Hypothalamus (tissue), 51 donors: ENCODE measurements at places on chromosomes 11 and 22.

DNA sequence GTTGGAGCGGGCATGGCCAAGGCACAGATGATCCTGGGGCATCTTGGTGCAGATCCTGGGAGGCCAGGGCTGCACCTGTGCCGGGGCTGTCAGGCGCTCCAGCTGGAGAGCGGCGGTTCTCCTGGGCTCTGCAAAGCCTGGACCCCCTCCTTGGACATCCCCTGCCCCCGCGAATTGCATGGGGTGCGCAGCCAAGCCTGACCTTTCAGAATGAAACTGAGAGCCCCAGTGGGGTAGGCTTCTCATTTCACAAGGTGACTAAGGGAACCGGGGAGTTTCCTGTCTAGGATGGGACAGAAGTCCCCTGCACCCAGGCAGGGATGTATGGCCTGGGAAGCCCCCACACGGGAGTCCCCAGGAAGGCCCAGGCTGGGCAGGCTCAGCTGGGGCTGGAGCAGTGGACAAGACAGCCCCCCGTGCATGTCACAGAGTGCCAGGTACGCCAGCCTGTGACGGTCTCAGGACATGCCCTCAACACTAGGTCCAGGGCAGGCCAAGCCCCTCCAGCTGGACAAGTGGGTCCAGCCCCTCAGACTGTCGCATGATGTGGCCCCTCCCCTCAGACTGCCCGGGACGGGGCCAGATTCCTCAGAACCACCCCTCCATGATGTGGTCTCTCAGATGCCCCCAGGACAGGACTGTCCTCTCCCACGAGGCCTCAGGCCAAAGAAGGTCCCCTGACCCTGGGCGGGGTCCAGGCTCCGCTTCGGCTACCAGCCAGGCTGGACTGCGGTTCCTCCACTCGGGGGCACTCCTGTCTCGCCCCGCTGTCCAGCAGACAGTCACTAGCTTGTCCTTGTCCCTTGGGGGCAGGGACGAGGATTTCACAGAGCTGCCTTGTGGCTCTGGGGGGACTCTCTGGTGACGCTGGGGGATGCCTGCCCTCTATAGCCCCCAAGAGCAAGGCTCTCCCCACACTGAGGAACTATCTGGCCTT is 2.3 kb downstream of the LSP1 start:
- no peak for DNase-seq

GRCh38 chr11:87431392-87431791 is 393.7 kb downstream of the TMEM135 start:
- DNase-seq = no peak

GRCh38 chr11:115083144-115083806 is 404.9 kb downstream of the NXPE2 start:
- no peak for DNase-seq

DNA sequence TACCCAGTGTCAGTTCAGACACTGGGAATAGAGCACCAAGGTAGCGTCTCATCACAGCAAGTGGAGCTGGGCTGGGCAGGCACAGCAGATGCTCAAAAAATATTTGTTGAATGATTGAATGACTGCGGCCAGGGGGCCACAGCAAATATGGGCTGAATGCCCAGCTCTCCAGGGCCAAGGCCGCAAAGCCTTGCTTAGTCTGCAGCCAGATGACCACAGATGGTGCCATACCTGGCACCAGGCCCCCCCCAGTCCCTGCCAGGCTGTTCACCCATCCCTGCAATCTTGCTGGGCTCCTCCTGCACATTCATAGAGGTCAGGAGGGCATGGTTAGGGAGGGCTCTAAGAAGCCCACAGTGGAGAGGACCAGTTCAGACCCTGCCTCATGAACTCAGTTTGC is 32.9 kb downstream of the ZC3H7B start:
- DNase-seq = no peak

GRCh38 chr11:118229274-118229847 is 4.5 kb upstream of the JAML start:
- DNase-seq = no peak
